ENCODE measurements at places on chromosomes 6 and 20.

GRCh38 chr20:20897145-20897544 lies 184.7 kb upstream of the RALGAPA2 start:
- DNase-seq: no peak

GRCh38 chr6:111832833-111833418 lies 40.3 kb downstream of the FYN start:
- DNase-seq: no peak

GRCh38 chr6:25944688-25945574 lies 14.4 kb upstream of the SLC17A2 start:
- no peak for DNase-seq

GRCh38 chr6:156282087-156282486 lies 495.1 kb upstream of the ARID1B start:
- peak; percentile 5 for DNase-seq

DNA sequence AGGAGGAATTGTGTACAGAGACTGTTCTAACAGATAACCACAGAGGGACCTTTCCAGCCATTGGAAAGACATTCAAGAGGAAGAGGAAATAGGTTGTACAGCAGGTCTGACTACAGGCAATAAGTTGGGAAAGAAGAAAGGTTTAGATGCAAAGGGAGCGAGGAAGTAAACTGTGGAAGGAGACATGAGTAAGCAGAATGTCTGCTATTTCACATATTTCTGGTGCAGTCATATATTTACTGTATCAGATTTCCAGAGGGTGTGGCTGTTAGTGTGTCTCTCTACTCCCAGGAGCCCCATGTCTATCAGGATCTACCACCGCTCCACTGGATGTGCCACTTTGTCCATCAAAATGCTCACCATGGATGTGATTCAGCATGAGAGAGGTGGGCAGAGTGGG lies 25.9 kb downstream of the MRS2 start:
- DNase-seq: no peak

- DNase-seq: no peak
These were observed 1.4 kb upstream of the HSP90AB1 start for GRCh38 chr6:44245391-44245911.

GRCh38 chr6:31922942-31923341 lies 4.6 kb upstream of the C2 start:
- peak; percentile 57 for DNase-seq

GRCh38 chr6:41325446-41326066 lies 9.9 kb upstream of the NCR2 start:
- no peak for DNase-seq

DNA sequence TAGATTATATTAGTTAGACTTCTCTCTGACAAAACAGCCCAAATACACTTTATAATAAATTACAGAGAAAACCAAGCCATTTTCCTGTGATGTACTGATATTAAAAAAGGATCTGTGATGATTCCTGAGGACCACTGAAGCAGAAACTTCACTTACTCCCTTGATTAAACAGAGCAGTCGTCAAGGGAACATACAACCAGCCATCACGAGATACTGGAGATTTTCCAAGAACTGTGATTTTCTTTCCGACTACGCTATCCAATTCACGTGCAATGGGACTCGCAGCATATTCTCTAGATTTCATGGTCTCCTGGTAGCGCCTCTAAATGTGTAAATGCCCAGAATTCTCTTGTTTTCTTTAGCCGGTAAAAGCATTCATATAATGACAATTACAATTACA lies 377.4 kb downstream of the PHF3 start:
- no peak for DNase-seq
